ENCODE measurements at places on chromosomes 4 and X.

DNA sequence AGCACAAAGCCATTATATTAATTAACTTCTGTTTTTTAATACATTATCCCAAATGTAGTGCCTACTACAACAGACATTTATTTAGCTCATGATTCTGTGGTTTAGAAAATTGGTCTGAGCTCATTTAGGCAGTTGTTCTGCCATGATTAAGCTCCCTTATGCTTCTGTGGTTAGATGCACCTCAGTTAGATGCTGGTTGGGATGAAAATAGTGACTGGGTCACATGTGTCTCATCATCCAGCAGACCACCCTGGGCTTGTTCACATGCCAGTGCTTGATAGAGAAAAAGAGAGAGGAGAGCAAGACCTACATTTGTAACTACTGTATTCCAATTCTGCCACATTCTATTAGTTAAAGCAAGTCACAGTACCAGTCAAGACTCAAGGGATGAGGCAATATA is 376.4 kb upstream of the GNPDA2 start:
- DNase-seq: no peak

GRCh38 chr4:70306076-70306475 is 28.7 kb upstream of the CABS1 start:
- no peak for DNase-seq

DNA sequence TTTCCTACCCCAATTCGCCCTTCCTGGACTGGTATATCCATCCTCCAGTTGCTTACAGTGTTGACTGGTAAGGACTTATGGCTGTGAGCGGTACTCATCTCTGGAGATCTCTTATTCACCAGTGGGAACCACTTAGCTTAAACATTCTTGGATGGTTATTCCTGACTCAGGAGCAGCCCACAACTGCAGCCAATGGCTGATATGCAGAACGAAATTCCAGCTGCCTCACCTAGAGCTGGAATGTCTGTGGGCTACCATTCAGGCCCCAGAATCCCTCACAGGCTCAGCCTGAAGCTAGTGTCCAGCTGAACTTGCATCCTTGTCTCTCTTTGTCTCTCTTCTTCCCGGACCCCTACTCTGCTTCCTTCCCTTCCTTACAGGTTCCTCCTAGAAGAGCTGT is 138.9 kb upstream of the SMIM31 start:
- DNase-seq: no peak

- DNase-seq: no peak
These were observed 67.0 kb downstream of the TNIP2 start for GRCh38 chr4:2689114-2689513.

GRCh38 chrX:24369816-24370215 is 9.4 kb downstream of the SUPT20HL1 start:
- DNase-seq: no peak

GRCh38 chr4:121100093-121100775 is 27.9 kb upstream of the NDNF start:
- no peak for DNase-seq

DNA sequence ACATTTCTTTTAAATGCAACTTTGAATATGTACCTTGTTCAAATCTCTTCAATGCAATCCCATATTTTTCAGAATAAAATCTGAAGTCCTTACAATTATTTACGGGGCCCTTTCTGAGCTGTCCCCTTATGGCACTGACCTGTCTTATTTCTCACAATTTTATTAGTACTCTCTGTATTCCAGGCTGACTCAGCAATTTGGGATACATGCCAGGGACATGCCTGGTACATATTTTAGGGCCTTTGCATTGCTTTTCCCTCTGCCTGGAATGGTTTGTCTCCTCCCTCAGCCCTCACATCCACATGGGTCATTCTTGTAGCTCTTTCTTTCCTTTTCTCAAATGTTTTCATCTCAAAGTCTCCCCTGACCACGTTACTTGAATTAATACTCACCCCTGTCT is 172.2 kb upstream of the TECRL start:
- DNase-seq: no peak

DNA sequence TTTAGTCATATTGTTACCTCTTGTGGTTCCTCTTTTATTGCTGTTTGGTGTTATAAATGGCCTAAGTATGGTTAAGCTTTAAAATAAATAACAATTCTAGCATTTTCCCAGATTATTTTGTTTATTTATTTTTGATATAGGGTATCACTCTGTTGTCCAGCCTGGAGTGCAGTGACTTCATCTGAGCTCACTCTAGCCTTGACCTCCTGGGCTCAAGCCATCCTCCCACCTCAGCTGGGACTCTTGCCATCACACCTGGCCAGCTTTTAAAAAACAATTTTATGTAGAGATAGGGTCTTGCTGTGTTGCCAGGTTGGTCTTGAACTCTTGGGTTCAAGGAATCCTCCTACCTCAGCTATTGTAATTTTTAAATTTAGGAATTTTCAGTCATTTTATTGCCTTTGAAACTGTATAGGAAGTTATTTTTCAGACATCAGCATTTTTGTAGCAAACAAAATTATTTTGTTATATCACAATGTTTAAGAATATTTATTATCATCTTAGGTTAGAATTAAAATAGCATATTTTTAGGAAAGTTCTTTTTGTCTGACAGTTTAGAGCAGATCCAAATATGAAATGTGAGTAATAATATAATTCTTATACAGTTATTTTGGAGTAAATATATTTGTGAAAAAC is 66.3 kb upstream of the RHOH start:
- DNase-seq: no peak

DNA sequence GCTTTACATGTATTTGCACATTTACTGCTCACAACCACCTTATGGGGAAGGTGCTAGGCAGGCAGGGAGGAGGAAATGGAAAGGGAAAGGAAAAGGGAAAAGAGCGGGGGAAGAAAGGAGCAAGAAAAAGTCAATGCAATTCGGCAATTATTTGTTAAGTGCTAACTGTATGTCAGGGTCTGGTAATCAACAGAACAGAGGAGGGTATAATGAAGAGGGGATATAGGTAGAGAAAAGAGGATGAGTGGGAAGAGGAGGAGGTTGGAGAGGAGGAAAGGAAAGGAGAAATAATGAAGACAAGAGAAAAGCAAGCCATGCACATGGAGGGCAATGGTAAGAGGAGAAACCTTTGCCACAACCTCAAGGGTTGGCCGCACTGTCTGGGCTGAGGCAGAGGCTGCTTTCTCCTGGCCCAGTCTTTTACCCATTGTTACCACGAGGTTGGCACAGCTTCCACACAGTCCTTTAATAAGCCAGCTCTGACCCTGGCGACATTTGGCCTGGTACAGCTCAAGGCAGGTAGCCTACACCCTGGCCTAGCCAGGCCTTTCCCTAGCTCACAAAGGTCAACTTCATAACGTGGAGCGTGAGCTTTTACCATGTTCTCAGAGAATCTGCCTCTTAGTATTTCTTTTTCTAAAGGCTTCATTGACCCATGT is 836 bp downstream of the BTK start:
- no peak for DNase-seq

GRCh38 chrX:6645216-6645615 is 110.3 kb upstream of the VCX3A start:
- DNase-seq: no peak

DNA sequence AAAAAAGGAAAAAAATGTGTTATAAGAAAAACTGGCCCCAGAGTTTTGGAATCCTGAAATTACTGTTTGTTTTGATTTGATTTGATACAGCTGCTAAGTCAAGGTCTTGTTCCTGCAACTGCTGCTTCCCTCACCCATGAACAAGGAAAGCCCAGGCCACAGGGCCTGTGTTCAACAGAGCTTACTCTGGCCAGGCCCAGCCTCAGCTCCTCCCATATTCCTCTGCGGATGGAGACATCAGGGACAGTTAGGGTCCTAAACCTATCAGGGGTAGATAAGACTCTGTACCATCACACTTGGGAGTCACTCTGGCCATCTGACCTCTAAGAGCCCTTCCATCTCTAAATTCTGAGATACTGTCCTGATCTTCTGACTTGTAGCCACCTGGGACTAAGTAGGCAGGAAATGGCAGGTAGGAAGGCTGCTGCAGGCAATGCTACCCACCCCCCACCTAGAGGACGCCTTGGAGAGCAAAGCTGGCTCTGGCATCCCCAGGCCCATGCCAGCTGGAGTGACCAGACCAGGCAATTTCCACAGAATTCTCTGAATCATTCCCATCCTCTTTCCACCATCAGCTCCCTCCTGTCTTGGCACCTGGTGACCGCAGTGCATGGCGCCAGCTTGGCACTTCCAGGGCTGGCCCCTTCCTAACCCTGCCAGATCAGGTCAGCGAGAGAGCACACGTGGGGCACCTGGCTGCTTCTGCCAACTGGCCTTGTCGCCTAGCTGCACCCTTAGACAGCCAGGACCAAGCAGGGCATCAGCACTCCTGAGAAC is 58.0 kb upstream of the TMEM33 start:
- no peak for DNase-seq

All from CD4-positive, alpha-beta T cell treated with Interleukin-4 for 4 hours (primary cell).